ENCODE measurements at places on chromosomes 13 and 19.

- no peak for DNase-seq
These were observed 234.7 kb downstream of the RBM26 start for GRCh38 chr13:79171141-79172061.

GRCh38 chr19:49642492-49643035, 555 bp downstream of the SCAF1 start:
- DNase-seq: no peak

DNA sequence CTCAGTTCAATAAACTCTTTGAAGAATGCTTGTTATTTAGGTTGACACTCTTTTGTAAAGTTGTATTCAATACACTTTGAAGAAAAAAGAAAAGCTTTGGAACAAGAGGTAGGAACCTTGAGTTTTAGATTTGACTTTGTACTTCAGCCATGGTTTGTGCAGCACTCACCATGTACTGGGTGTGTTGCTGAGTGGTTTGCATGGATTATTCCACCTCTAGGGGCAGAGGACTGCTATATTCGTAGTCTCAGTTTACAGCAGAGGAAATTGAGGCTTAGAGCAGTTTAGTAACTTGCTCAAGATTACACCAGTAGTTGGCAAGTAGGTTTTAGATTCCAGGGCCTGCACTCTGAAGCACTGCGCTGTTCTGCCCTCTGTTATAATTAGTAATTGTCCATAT, 68.8 kb downstream of the DNAJC3 start:
- DNase-seq: no peak

- DNase-seq: peak; percentile 35
These were observed 20.3 kb downstream of the OPA3 start for GRCh38 chr19:45564131-45564780.

GRCh38 chr13:75455962-75456361, 26.0 kb downstream of the TBC1D4 start:
- DNase-seq: no peak

DNA sequence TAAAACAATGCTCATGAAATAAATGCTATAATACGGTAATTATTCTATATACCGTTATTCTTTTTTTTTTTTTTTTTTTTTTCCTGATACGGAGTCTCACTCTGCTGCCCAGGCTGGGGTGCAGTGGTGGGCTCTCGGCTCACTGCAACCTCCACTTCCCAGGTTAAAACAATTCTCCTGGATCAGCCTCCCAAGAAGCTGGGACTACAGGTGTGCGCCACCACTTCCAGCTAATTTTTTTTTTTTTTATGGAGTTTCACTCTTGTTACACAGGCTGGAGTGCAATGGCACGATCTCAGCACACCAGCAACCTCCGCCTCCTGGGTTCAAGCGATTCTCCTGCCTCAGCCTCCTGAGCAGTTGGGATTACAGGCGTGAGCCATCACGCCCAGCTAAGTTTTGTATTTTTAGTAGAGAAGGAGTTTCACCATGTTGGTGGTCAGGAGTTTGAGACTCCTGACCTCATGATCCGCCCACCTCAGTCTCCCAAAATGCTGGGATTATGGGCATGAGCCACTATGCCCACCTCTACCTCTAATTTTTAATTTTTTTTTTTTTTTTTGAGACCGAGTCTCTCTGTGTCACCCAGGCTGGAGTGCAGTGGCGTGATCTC, 6.9 kb downstream of the PPP1R15A start:
- DNase-seq: no peak

DNA sequence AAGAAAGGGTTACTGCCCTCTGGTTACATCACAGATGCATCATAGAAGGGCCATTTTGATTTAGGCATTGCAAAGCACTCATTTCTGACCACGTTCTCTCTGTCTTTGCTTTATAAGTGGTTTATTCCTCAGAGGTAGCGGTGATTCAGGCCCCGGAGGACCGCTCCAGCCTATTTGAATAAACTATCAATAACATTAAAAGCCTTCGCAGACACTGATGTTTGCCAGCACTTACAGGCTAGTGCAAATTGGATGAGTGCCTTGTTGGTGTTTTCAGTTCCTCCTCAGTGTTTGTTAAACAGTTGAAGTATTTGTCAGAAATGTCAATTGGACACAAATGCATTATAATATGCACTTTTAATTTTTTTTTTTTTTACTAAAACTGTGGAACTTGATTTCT, 120.2 kb downstream of the RXFP2 start:
- DNase-seq: no peak

Measured in activated T-cell treated with anti-CD3 and anti-CD28 coated beads, Interleukin-2, amount 50 U/mL, for 24 hours (primary cell).